ENCODE measurements at places on chromosomes 2 and 18. TPM values are rescaled to one million over a fixed set of nuclear protein-coding genes. Genes with fewer than 3 reads are reported as not detected.

The GLI2 gene
- 1.3 TPM for total RNA-seq

The MREG gene
- 10.9 TPM for total RNA-seq

The RBM44 gene
- 0.35 TPM for total RNA-seq

The RAB17 gene
- 62.8 TPM for total RNA-seq

The CDK15 gene
- not detected for total RNA-seq

The MYO3B gene
- total RNA-seq = 0.06 TPM

The PELI1 gene
- 51.2 TPM for total RNA-seq

The MOGAT1 gene
- 0.38 TPM for total RNA-seq

The WNT6 gene
- total RNA-seq = 5.7 TPM

The MAP2 gene
- total RNA-seq = 8.4 TPM

The KCNG2 gene
- not detected for total RNA-seq

The SIX2 gene
- not detected for total RNA-seq

The SLC19A3 gene
- total RNA-seq = 21.6 TPM

The CAPN14 gene
- not detected for total RNA-seq

The CROCC2 gene
- not detected for total RNA-seq

The TRIB2 gene
- total RNA-seq = 28.3 TPM

The BCL11A gene
- 40.7 TPM for total RNA-seq

The MSGN1 gene
- total RNA-seq = not detected

The CYS1 gene
- total RNA-seq = 0.58 TPM

The SERPINB10 gene
- total RNA-seq = not detected

The PLGLB1 gene
- total RNA-seq = 2.1 TPM

The RGPD3 gene
- 0.26 TPM for total RNA-seq

The ATF2 gene
- total RNA-seq = 44.7 TPM

The CYRIA gene
- 3.5 TPM for total RNA-seq

The CCL20 gene
- 24.4 TPM for total RNA-seq

The FBXO48 gene
- 1.5 TPM for total RNA-seq

The NYAP2 gene
- total RNA-seq = not detected

The SIX3 gene
- total RNA-seq = not detected

The ZNF396 gene
- total RNA-seq = 2.7 TPM

The MDH1B gene
- 0.34 TPM for total RNA-seq

The RAPGEF4 gene
- total RNA-seq = 2.2 TPM

The CFAP65 gene
- 0.09 TPM for total RNA-seq

The CD28 gene
- 0.41 TPM for total RNA-seq

The ADRA2B gene
- 0.36 TPM for total RNA-seq
